Upper lobe of left lung (tissue), 6 donors: ENCODE measurements at places on chromosomes 7 and 10. TPM values are rescaled to one million over a fixed set of nuclear protein-coding genes. Genes with fewer than 3 reads are reported as not detected.
A peak's percentile ranks its signal among the peaks of the same experiment; 100 is the strongest.

DNA sequence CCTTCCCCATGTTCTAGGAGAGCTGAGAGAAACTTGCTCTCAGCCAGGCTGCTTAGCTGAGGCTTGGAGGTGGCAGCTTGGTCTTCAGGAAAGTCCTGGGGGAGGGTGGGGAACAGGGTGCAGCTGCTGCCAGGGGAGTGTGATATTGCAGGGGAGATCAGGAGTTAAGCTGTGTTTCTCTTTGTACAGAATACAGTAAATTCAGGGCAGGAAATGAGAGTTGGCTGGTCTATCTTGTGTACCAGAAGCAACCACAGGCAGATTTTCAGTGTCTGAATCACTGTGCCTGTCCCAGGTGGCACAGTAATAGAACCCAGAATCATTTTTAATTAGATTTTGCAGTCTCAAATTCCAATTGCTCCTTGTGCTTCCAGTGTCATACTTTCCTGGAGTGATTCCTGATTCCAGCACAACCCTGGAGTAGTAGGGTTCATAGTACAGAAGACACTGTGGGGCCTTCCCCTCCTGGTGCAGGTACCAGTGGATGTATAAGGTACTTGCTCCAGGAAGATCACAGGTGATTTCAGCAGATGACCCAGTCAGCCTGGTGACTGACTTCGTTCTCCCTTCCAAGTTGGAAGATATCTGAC, 94.0 kb upstream of the TARP start:
- H3K36me3 ChIP-seq: no peaks in the 10 kb centered on the region
- peaks cover 26% of the 10 kb centered on the region for H3K4me1 ChIP-seq
- no peak for DNase-seq

DNA sequence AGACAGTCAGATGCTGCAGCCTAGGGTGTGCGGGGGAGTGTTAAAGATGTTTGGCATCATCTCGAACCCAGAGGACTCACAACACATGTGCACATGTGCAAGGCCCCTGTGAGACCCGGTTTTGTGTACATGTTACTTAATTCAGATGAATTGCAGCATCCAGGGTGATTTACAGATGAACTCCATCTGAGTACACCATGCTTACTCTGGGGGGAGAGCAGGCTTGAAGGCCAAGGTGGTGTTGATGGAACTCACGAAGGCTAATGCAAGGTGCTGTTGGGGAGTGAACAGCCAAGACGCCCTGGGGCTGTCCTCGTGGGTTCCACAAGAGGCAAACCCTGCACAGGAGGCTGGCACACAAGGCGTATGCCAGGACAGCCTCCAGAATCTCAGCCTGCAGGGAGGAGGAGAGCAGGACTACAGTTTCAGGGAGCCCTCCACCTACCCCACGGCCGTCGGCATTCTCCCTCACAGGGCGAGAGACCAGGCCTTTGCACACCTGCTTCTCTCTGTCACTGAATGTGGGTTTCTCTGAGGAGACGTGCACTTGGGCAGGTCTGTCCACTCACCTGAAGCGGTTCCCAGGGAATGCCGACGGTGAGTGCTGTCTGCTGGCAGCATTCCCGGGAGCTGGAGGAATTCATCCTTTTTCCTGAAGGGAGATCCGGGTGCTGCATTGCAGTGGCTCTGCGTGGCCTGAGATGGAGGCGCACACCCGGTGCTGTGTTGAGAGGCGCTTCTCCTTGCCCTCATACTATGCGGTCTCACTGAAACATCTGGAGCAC, 178.5 kb upstream of the RNF32 start:
- no peaks in the 10 kb centered on the region for H3K4me1 ChIP-seq
- H3K4me3 ChIP-seq: no peak overlapping the region
- H3K27ac ChIP-seq: no peak overlapping the region

- no peak overlapping the region for H3K4me3 ChIP-seq
- H3K4me1 ChIP-seq: no peaks in the 10 kb centered on the region
- no peak for DNase-seq
- no peaks in the 10 kb centered on the region for H3K27me3 ChIP-seq
- no peaks in the 10 kb centered on the region for H3K36me3 ChIP-seq
- H3K27ac ChIP-seq: no peak overlapping the region
Measured at GRCh38 chr7:70520611-70521010, 611.3 kb upstream of the GALNT17 start.

- no peaks in the 10 kb centered on the region for H3K27me3 ChIP-seq
- no peak overlapping the region for H3K27ac ChIP-seq
- H3K4me3 ChIP-seq: no peak overlapping the region
- no peaks in the 10 kb centered on the region for H3K36me3 ChIP-seq
Measured at GRCh38 chr7:97019710-97020225, 4.9 kb downstream of the DLX5 start.

- no peaks in the 10 kb centered on the region for H3K27me3 ChIP-seq
- no peaks in the 10 kb centered on the region for H3K4me1 ChIP-seq
Measured at GRCh38 chr7:36670585-36671431, 53.5 kb downstream of the AOAH start.

DNA sequence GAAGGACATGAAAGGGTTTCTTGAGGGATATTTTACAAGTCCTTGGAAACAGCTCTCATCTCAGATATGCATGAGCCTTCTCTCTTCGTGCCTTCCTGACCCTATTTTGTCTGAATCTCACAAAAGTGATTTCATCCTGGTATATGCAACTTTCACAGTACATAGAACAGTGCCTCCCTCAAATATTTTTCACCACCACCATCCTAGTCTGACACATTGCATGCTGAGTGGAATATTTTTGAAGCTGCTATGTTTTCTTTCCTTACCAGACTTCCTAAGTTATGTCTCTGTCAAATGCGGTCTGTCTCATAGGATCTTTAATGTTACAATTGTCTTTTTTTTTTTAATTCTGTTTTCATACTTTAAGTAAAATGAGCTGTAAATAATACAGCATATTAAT, 673.3 kb upstream of the LRRN3 start:
- H3K36me3 ChIP-seq: no peaks in the 10 kb centered on the region
- no peaks in the 10 kb centered on the region for H3K27me3 ChIP-seq
- no peak for DNase-seq
- no peak overlapping the region for H3K4me3 ChIP-seq

DNA sequence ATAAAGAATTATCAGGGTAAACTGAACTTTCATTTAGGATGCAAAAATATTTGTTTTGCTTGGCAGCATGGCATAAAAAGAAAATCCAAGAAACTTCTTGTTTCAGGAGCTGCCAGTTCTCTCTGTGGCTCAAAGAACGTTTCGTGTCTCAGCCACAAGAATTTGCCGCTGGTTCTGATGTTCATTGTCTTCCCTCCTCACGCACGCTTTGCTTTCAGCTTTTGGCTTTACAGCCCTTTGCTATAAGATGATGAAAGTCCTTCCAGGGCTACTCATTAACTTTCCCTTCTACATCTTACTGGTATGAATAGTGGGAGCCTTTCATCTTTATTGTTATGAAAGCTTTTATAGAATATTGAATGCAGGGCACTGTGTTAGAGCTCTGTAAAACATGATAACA, 124.7 kb downstream of the BICC1 start:
- no peaks in the 10 kb centered on the region for H3K27me3 ChIP-seq
- no peaks in the 10 kb centered on the region for H3K4me1 ChIP-seq
- no peak overlapping the region for H3K27ac ChIP-seq
- H3K36me3 ChIP-seq: no peaks in the 10 kb centered on the region
- no peak for DNase-seq

- H3K4me1 ChIP-seq: no peaks in the 10 kb centered on the region
- H3K4me3 ChIP-seq: no peak overlapping the region
- DNase-seq: no peak
- no peaks in the 10 kb centered on the region for H3K27me3 ChIP-seq
Measured at GRCh38 chr10:43765516-43765915, 116.8 kb upstream of the ZNF32 start.

- no peak overlapping the region for H3K4me3 ChIP-seq
- no peaks in the 10 kb centered on the region for H3K4me1 ChIP-seq
- no peaks in the 10 kb centered on the region for H3K27me3 ChIP-seq
- no peaks in the 10 kb centered on the region for H3K36me3 ChIP-seq
- DNase-seq: no peak
- H3K27ac ChIP-seq: no peak overlapping the region
Measured at GRCh38 chr7:118304100-118304499, 79.6 kb downstream of the ANKRD7 start.

GRCh38 chr10:80472234-80473095, 18.4 kb downstream of the TSPAN14 start:
- H3K4me3 ChIP-seq: no peak overlapping the region
- no peak for DNase-seq
- H3K27ac ChIP-seq: peak overlapping the region; percentile 99

GRCh38 chr7:128755075-128755818, 16.1 kb downstream of the CALU start:
- H3K36me3 ChIP-seq: peaks cover 27% of the 10 kb centered on the region
- no peaks in the 10 kb centered on the region for H3K4me1 ChIP-seq
- no peaks in the 10 kb centered on the region for H3K27me3 ChIP-seq

- H3K4me3 ChIP-seq: no peak overlapping the region
- no peaks in the 10 kb centered on the region for H3K27me3 ChIP-seq
- H3K27ac ChIP-seq: no peak overlapping the region
- DNase-seq: no peak
Measured at GRCh38 chr7:133481676-133482075, 228.8 kb downstream of the EXOC4 start.

GRCh38 chr7:155799514-155799913, 12.7 kb downstream of the SHH start:
- H3K27me3 ChIP-seq: peaks cover 4% of the 10 kb centered on the region
- H3K4me1 ChIP-seq: peaks cover 21% of the 10 kb centered on the region
- H3K36me3 ChIP-seq: no peaks in the 10 kb centered on the region
- no peak overlapping the region for H3K4me3 ChIP-seq

DNA sequence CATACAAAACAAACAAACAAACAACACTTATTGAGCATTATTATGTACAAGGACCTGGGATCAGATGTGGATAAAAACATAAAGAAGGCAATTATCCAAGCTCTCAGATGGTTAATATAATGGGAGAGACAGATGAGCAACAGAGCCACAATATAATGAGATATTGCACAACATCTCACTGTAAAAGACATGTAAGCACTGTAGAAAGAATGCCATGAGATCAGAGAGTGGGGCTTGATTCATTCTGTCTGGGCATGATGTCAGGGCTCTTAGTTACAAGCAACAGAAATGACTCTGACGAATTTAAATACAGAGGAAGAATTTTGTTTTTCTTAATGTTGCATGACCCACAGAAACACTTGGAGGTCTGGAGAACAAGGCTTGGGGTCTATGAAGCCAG, 164.7 kb upstream of the PLXDC2 start:
- no peaks in the 10 kb centered on the region for H3K4me1 ChIP-seq
- H3K27ac ChIP-seq: no peak overlapping the region
- H3K36me3 ChIP-seq: no peaks in the 10 kb centered on the region
- no peaks in the 10 kb centered on the region for H3K27me3 ChIP-seq
- no peak overlapping the region for H3K4me3 ChIP-seq
- no peak for DNase-seq

- H3K27ac ChIP-seq: no peak overlapping the region
- no peak for DNase-seq
- H3K36me3 ChIP-seq: no peaks in the 10 kb centered on the region
- no peak overlapping the region for H3K4me3 ChIP-seq
- peaks cover 6% of the 10 kb centered on the region for H3K27me3 ChIP-seq
Measured at GRCh38 chr7:1301882-1302251, 69.2 kb downstream of the UNCX start.

DNA sequence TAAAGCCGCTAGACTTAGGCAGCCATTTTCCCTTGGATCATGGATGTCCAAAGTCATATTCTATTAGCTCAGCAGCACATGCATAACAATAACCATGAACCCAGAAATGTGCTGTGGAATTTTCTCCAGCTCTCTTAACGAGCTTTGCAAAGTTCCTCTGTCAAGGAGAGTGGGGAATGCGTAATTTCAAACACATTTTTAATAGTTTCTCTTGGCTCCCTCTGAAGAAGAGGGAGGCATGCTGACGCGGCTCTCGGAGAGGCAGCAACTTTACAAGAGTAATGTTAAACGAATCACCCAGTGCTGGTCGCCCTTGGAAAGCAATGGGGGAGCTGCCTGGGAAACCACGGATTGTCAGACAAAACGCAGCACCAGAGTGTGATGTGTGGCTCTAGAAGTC, 114.8 kb downstream of the RAB18 start:
- no peak overlapping the region for H3K4me3 ChIP-seq
- no peak for DNase-seq
- no peaks in the 10 kb centered on the region for H3K36me3 ChIP-seq
- no peaks in the 10 kb centered on the region for H3K4me1 ChIP-seq
- no peak overlapping the region for H3K27ac ChIP-seq

- H3K4me3 ChIP-seq: no peak overlapping the region
- no peaks in the 10 kb centered on the region for H3K36me3 ChIP-seq
- H3K4me1 ChIP-seq: peaks cover 18% of the 10 kb centered on the region
- no peak for DNase-seq
Measured at GRCh38 chr10:71810048-71810750, 36.9 kb upstream of the VSIR start.

DNA sequence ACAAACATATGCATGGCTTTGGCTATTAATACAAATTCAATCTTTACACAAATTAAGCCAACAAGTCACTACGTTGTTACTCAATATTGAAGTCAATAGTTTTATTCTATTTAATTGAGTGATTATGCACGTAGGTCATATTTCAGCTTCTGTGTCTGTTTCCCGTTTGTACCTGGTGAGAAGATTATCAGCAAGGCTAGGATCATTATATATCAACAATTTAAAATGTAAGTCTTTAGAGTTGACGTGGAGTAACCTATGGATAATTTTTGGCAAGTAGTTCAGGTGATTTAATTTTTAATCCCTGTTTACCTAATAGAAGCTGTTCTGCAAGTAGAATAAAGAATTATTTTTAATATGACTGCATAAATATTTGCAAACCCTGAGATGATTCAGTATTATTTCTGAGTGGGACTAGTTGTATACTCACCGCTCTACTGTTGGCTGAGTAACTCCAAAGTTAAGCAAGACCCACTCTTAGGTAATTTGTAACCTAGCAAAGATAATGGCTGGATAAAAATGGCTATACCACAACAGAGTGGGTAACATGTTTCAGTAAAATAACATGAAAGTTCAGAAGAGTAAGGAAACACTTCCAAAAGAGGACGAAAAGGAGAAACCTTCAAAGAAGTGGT, 161.0 kb downstream of the HGF start:
- DNase-seq: no peak
- H3K4me1 ChIP-seq: no peaks in the 10 kb centered on the region
- no peak overlapping the region for H3K4me3 ChIP-seq
- no peak overlapping the region for H3K27ac ChIP-seq

The SRPK2 gene
- 47.4 TPM for total RNA-seq

The CFAP43 gene
- 8.1 TPM for total RNA-seq

The TCTN3 gene
- total RNA-seq: 26.0 TPM

The SPDYE9 gene
- total RNA-seq: not detected
